NCI-H1105 (cell line): ENCODE measurements at places on chromosomes 2 and 18.

- DNase-seq = no peak
Observed at GRCh38 chr2:143468341-143468888, 339.2 kb downstream of the ARHGAP15 start.

DNA sequence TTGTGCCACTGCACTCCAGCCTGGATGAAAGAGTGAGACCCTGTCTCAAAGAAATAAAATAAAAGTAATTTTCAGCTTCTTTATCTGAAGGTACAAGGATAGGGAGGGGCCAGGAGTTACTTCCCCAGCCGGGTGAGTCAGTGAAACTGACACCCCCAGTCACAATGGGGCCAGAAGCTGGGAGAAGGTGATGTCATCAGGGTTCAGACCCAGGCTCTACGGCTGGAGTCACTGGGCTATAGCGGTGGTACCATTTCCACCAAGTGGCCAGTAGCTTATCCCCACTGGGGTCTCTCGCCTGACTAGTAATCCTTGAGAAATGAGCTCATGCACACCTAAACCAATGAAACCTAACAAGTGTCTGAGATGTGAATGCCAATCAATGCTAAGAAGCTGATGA lies 107.9 kb downstream of the ALPK2 start:
- DNase-seq = no peak

- no peak for DNase-seq
Observed at GRCh38 chr2:27306573-27307286, 1.5 kb downstream of the UCN start.

DNA sequence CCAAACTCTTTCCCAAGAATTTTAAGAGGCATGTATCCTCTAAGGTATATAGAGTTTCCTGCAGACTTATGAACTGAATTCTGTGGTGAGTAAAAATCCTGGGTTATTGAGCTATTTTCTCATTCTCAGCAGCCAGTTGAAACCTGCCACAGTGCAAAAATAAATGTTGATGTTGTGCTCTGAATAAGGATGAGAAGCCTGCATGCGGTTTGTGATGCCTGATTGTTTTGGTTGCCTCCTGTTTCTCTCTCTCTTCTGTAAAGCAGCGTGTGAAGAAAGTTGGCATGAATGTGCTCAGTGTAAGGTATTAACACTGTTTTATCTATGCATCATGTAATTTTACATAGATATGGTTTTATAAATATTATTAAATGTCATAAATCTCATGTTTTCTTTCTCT lies 452.6 kb downstream of the CDH2 start:
- no peak for DNase-seq

- peak; percentile 13 for DNase-seq
Observed at GRCh38 chr2:86372641-86373502, 35.4 kb upstream of the REEP1 start.

DNA sequence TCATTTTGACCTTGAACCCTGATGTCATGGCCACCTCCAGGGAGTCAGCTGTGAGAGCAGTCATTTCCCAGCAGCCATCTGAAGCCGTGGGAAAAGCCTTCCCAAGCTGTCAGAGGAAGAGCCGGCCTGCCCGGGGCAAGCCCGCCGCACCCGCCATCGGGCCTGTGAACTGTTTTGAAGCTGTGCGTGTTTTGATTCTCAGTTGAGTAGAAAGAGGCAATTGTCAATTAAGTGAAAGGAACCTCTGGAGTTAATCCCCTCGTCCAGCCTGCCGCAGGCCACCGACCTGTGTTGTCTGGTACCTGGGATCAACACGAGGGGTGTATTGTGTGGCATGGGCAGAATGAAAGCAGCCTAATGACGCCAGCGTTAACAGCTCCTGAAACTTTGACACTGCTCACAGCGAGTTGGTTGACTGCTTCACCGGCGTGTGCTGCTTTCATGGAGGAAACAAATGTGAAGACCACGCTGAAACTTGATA lies 318.4 kb downstream of the AGAP1 start:
- no peak for DNase-seq

DNA sequence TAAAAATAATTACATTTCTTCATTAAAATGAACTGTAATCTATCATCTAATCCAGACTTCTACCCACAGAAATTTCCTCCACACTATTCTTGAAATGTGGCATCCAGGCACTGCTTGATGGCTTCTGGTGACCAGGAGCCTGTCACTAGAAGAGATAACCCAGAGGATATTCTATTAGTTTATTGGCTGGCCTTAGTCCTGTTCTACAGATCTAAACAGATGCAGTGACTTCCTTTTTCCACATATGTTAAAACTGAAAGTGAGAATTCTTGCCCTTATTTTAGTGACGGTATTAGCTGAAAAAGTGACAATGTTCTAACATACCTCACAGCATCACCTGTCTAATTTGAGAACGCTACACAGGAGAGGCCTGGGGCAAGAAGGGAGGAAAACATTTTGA lies 775.4 kb downstream of the TSN start:
- DNase-seq = no peak

GRCh38 chr2:165697748-165698443 lies 96.2 kb downstream of the GALNT3 start:
- peak; percentile 57 for DNase-seq

DNA sequence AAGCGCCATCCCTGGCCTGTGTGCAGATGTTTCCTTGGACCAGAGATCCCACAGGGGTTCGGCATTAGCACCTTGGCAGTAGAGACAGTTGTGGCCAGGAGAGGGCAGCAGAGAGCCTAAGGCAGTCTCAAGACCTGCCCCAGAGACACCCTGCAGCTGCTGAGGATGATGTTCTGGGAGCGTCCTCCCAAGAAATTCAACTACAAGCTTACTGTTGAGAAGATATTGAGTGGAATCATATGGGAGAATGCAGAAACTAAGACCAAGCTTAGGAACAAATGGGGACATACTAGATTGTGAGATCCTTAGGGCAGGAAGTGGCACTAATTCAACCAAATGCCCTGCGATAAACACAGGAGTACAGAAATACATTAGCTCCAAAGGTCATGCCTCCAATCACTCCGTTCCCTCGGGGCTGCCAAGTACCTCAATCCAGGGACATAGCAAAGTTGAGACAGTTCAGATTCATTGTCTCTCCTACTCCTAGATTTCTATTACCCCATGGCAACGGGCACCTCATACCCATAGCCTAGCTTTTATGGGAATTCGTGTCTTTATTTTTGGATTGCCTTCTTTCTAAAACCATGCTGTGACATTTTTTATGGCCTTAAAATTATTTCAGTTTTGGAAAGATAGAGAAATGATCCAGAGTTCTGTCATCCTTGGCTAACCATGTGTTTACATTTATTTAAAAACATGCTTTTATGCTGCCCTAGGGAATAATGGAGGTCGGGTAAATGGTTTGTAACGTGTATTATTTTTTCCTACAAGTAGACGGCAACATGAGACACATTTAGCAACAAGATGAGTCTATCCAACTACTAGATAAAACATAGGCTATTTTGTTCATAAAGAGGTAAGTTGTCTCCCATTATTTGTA lies 2.2 kb upstream of the ERMN start:
- DNase-seq = peak; percentile 56

DNA sequence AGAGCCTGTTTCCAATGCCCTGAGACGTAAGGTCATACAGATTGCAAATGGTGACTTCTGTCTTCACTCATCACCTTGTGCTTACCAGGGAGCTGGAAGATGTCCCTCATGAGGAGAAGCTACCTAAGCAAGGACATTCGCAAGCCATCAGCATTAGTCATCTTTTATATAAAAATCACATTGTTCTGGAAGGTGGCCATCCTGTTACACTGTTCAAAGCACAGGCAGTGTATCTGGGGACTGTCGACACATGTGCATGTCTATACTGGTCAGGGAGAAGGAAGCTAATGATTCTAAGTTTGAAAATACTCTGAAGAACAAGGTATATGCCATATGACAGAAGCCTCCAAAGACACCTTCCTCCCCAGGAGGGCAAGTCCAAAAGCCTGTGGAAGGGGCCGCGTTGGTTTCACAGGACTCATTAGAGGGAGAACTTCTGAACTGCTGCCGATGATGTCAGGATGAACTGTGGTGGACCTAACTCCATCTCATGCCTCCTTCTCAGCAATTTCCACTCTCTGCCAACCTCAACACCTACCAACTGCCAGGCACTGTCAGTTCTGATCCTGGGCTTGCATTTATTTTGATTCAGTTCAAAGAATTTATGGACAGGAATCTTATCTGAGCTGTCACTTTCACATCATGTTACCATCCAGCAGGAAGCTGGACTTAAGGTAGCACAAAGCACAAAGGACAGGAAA lies 39.4 kb downstream of the DNER start:
- no peak for DNase-seq

- no peak for DNase-seq
Observed at GRCh38 chr2:152445791-152446201, 110.8 kb downstream of the FMNL2 start.

DNA sequence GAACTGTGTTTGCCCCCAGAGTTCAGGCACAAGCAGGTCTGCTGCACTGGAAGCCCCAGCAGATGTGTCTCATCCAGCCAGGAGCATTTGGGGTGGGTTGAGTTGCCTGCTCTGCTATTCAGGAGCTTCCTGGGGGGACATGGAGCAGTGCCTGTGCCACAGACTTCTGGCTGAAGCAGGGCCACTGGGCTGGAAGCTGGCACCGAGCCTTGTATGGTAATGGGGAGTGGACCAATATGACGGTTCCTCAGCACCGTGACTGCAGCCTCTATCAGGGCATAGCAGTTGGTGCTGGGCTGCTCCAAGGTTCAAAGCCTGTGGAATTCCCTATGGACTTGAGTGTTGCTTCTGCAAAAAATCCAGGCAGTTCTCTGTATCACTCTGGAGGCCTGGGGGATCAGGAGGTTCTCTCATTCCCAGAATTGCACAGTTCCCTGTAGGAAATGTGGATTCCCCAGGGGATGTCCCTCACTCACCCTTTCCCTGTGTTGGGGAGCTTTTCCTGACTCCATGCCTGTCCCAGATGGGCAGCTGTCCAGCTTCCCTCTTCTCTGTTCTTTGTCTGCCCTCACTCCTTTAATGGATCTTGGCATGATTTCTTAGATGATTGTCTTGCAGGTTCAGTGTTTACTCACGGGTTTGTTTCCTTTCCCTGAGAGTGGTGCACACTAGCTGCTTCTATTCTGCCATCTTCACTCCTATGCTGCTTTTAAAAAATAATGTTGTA lies 37.2 kb upstream of the THSD7B start:
- DNase-seq = no peak

DNA sequence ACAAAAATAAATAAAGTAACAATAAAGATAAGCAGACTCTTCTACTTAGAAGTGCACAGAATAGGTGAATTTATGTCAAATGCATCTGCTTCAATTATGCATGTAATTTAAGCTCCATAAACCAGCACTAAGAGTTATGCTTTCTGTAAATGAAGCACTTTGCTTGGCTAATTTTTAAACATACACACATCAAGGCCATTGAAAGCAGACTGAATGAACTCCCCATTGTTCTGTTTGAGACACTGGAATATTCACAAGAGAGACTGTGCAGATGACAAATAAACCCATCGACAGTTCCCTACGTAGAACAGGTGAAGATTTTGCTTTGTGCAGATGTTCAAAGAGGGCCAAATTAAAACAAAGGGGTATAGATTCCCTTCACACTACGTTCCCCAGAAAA lies 133.4 kb downstream of the PID1 start:
- peak; percentile 15 for DNase-seq

DNA sequence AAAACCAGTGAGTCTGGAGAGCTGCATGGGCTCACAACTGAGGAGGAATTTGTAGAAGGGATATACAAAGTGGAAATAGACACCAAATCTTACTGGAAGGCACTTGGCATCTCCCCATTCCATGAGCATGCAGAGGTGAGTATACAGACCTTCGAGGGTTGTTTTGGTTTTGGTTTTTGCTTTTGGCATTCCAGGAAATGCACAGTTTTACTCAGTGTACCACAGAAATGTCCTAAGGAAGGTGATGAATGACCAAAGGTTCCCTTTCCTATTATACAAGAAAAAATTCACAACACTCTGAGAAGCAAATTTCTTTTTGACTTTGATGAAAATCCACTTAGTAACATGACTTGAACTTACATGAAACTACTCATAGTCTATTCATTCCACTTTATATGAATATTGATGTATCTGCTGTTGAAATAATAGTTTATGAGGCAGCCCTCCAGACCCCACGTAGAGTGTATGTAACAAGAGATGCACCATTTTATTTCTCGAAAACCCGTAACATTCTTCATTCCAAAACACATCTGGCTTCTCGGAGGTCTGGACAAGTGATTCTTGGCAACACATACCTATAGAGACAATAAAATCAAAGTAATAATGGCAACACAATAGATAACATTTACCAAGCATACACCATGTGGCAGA lies 3.6 kb downstream of the TTR start:
- DNase-seq = no peak

GRCh38 chr2:103740631-103741030 lies 978.8 kb downstream of the TMEM182 start:
- DNase-seq = no peak

GRCh38 chr2:207157162-207157481 lies 8.6 kb downstream of the KLF7 start:
- no peak for DNase-seq

- no peak for DNase-seq
Observed at GRCh38 chr18:76656925-76657827, 162.1 kb upstream of the ZNF516 start.

GRCh38 chr2:191656391-191656790 lies 21.5 kb upstream of the NABP1 start:
- no peak for DNase-seq

GRCh38 chr2:146939991-146940685 lies 904.7 kb upstream of the ACVR2A start:
- no peak for DNase-seq

GRCh38 chr2:144454466-144455287 lies 65.2 kb downstream of the ZEB2 start:
- DNase-seq = no peak

DNA sequence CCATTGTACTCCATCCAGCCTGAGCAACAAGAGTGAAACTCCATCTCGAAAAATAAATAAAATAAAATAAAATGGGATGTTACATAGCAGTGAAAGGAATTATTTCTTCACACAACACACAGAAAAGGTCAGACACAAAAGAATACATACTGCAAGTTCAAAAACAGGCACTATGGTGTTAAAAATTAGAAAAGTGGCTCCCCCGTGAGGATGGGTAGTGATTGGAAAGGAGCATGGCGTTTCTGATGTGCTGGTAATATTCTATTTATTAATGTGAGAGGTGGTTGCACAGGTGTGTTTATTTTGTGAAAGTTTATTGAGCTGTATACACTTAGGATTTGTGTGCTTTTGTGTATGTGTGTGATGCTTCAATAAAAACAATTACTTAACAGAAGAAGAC lies 22.9 kb upstream of the RAB10 start:
- DNase-seq = no peak

- peak; percentile 74 for DNase-seq
Observed at GRCh38 chr18:74963820-74964446, 245.0 kb downstream of the PTGR3 start.

DNA sequence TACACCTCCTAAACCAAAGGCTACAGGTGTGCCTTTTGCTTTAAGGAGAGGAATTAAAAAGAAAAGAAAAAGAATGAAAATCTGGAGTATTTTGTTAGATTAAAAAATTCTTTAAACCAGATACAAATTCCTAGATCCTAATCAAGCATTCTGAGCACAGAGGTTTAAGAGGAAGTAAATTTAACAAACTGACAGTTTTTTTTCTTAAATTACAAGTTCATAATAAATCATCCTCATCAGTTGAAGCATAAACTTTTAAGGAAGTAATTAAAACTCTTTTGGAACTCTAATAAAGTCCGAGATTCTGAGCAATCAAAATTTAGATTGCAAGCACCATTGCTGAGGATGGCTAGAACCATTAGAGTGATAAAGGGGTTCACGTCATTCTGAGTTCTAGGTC lies 75.1 kb downstream of the POLE4 start:
- no peak for DNase-seq
